ENCODE measurements at places on chromosomes 16 and 17.

GRCh38 chr16:8888951-8889892 lies 7.1 kb downstream of the LITAFD start:
- DNase-seq = no peak

- DNase-seq = no peak
These were observed 26.1 kb downstream of the GAS7 start for GRCh38 chr17:10172241-10172741.

DNA sequence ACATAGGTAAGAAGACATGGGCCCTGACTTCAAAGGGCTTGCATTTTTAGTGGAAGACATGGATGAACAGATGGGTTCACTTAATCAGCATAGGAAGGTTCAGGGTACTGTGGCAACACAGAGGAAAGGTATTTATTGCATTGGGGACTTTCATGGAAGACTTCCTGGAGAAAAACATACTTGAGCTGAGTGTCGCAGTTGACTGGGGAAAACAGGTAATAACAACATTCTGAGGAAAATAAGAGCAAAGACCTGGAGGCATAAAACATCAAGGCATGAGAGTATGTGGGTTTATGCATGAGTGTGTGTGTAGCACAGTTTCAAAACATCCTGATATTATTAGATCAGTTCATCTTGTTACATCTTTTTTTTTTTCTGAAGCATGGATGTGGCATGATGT lies 82.7 kb downstream of the MAP2K6 start:
- DNase-seq = no peak

GRCh38 chr17:35486920-35487732 lies 38.6 kb upstream of the SLFN13 start:
- peak; percentile 70 for DNase-seq

GRCh38 chr16:22195695-22196558 lies 10.2 kb upstream of the EEF2K start:
- peak; percentile 80 for DNase-seq

DNA sequence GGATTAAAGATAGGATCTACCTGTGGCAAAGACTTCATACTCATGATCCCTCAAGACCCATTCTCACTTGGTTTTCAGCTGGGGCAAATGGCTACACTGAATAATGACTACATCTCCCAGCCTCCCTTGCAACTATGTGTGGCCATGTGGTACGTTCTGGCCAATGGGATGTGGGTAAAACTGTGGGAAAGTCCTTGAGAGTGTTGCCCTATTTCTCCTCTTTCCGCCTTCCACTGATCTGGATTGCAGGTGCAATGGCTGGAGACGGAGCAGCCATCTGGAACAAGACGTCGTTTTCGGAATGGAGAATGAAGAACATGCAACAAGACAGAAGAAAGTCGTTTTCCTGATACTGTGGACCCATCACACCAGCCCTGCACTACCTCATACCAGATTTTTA lies 48.5 kb downstream of the HAPSTR1 start:
- DNase-seq = no peak

GRCh38 chr17:55632236-55632635 lies 90.4 kb downstream of the TMEM100 start:
- no peak for DNase-seq

- no peak for DNase-seq
These were observed 120.6 kb downstream of the TANC2 start for GRCh38 chr17:63086483-63087185.

DNA sequence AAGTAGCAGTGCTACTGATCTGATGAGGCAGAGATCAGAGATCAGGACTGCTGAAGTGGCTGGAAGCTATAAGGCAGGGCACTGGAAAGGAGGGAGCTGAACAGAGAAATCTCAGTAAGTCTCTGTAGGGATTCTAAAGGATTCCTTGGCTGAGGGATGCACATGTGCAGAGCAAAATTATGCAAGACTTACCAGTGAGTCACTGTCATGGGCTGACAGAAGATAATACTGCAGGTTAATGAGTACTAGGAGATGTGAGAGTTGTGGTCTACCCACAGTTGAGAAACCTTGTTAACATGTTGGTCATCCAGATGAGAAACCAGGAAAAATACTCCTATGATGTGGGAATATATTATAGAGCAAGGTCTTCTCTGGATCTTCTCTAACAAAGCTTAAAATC lies 378.1 kb downstream of the HAPSTR1 start:
- no peak for DNase-seq

- DNase-seq = no peak
These were observed 1.4 kb downstream of the CDH11 start for GRCh38 chr16:65120461-65120830.

DNA sequence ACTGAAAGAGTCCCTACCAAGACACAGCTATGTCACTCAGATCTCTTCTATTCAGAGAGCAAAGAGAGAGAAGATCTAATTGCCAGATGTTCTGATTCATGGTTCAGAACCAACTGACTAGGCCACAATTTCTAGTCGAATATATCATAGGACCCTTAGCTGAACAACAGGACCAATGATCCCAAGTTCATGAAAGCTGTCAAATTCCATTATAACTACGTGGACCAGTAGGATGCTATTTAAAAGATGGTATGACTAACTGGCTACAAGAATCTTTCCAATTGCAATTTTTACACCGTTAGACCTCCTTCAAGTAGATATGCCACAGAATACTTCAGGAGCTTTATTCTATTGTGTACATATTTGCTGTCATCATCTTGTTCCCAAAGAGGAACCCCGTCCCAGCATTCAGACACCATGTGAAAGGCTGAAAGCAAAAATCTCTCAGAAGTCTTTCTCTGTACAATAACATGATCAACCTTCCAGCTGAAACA lies 26.0 kb downstream of the DCUN1D3 start:
- DNase-seq = no peak

- no peak for DNase-seq
These were observed 386.4 kb downstream of the WWOX start for GRCh38 chr16:78485917-78486257.

DNA sequence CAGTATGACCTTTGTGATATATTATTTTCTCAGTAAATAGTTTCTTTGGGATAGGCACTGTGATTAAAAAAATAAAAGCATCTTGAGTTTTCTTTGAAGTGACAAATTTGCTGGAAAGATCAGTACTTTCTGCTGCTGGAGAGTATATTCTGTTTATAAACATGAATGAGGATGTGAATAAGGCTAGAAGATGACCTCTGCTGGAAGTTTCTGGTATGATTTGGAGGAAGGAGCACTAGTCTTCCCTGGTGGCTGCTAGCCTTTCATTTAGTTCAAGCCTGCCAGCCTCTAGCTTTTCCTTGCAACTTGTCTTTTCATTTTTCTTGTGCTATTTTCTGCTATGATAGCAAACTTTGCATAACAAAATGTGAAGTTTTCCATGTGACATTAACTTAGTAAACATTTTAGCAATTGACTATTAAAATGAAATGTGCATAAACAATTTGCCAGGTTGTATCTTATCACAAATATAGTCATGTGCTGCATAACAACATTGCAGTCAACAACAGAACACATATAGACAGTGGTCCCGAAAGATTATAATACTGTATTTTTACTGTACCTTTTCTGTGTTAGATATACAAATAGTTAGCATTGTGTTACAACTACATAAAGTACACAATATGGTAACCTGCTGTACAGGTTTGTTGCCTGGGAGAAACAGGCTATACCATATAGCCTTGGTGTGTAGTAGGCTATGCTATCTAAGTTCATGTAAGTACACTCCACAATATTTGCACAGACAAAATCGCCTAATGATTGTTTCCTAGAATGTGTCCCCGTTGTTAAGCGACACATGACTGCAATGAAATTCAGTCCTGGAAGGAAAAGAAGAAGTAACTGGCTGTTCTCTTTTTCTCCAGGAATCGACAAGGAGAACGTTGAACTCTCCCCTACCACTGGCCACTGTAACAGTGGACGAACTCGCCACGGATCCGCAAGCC lies 18.1 kb upstream of the RAB11FIP4 start:
- no peak for DNase-seq

DNA sequence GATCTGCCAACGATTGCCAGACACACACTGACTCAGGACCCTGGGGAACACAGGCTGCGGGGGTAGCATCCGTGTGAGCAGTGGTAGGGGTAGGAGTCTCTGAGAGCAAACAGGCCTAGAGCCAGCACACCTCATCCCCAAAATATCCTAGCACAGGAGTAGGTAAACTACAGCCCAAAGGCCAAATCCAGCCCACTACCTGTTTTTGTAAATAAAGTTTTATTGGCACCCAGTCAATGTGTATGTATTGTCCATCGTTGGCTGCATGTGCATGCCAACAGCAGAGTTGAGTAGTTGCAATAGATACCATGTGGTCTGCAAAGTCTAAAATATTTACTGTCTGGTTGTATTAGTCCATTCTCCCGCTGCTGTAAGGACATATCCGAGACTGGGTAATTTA lies 55.5 kb upstream of the GPRC5B start:
- no peak for DNase-seq

GRCh38 chr16:87441886-87442580 lies 49.9 kb downstream of the MAP1LC3B start:
- DNase-seq = no peak

DNA sequence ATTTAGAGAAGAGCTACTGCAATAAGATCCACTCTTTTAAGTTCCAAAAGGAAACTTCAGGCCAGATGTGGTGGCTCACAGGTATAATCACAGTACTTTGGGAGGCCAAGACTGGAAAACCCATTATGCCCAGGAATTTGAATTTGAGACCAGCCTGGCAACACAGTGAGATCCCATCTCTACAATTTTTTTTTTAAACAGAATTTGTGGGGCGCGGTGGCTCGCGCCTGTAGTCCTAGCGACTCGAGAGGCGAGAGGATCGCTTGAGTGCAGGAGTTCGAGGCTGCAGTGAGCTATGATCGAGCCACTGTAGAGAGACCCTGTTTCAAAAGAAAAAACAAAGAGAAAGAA lies 793 bp downstream of the COG7 start:
- no peak for DNase-seq

- no peak for DNase-seq
These were observed 250.0 kb downstream of the SOX9 start for GRCh38 chr17:72370819-72371218.

GRCh38 chr17:12320286-12320685 lies 299.6 kb downstream of the MAP2K4 start:
- no peak for DNase-seq

DNA sequence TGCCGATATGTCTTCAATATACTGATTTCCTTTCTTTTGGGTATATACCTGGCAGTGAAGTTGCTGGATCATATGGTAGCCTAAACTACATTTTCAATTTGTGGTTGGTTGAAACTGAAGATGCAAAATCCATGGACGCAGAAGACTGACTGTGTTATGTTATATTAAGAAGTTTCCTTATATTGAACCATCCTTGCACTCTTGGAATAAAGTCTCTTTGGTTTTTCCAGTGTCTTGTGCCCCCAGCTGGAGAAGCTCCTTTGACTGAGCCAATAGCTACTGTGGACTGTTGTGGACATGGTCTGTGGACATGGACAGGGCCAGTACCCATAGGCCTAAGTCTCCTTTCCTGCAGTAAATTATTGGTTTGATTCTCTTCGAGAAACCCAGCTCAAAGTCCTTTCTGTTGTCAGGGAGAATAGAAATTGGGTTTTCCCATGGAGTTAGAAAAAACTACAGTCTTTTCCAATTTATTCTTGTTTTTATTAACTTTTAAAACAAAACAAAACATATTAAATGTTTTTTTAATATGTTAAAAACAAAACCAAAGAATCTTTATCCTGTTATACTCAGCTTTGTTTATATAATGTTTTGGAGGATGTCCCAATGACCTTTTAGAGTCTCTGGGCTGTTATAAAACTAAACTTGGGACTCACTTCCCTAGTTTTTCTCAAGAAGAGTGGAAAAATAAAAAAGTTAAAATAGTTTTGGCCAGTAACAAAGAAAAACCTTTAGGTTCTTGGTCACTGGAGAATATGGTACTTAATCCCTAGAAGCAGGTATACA lies 15.2 kb upstream of the IL34 start:
- no peak for DNase-seq

DNA sequence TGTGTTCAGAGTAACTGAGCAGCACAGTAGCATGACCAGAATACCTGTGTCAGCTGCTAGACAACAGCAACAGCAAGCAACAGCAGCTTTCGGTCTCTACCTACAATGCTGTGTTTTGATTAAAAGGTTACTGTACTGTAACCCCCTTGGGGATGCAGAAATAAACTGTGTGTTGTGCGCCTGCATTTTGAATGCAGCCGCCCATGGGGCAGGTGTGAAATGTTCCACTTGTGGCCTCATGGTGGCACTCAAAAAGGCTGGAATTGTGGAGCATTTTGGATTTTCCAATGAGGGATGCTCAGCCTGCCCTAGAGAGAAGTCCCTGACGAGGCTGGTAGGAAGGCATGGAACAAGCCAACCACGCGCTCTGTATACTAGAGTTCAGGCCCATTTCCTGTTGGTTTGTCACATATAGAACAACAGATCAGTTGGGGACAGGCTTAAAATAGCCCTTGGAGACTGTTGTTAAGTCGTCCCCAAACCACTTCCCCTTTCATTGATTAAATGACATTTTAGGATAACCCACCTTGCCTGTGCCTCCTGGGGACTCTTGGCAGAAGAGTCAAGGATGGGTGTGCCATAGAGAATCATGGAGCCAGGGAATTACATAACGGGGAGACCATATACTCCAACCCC lies 27.1 kb downstream of the SCPEP1 start:
- DNase-seq = no peak

GRCh38 chr17:2710071-2710802 lies 1.3 kb downstream of the CLUH start:
- no peak for DNase-seq

GRCh38 chr16:49431591-49432290 lies 58.1 kb downstream of the C16orf78 start:
- DNase-seq = no peak

GRCh38 chr17:47618410-47618809 lies 31.3 kb upstream of the KPNB1 start:
- no peak for DNase-seq

- DNase-seq = no peak
These were observed 3.1 kb upstream of the GSE1 start for GRCh38 chr16:85610059-85610445.

DNA sequence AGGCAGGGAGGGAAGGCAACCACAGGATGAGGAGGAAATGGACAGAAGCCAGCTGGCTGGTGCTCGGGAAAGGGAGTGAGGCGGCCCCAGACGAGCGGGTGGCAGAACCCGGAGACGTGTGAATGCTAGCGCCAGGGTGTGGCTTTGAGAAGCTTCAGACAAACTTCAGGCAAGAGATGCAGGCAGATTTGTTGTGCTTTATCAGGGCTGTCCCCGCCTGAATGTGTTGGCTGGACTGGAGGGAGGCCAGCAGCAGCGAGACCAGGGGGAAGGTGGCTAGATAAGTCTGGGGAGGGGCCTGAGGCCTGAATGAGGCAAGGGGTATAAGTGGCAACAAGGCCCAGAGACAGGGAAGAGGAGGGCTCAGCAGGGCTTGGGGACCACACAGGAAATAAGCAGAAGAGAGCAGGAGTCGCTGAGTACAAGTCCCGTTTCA lies 22.0 kb downstream of the CAMKK1 start:
- DNase-seq = no peak
